ENCODE measurements at places on chromosomes 2 and 18.

DNA sequence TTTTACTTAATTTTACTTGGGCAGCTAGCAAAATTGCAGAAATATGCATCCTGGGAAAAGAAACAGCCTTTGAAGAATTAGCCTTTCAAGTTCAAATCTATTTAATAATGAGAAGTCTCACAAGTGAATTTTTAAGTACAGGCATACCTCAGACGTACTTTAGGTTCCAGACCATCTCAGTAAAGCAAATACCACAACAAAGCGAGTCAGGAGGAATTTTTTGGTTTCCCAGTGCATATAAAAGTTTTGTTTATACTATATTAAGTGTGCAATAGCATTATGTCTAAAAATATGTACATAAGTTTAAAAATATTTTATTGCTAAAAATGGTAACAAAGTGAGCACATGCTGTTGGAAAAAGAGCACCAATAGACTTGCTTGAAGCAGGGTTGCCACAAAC is 50.8 kb upstream of the TWSG1 start:
- no peak for DNase-seq

- no peak for DNase-seq
Observed at GRCh38 chr2:178298785-178299212, 104.5 kb downstream of the OSBPL6 start.

GRCh38 chr2:240604939-240605716 is 18.6 kb downstream of the CAPN10 start:
- no peak for DNase-seq

DNA sequence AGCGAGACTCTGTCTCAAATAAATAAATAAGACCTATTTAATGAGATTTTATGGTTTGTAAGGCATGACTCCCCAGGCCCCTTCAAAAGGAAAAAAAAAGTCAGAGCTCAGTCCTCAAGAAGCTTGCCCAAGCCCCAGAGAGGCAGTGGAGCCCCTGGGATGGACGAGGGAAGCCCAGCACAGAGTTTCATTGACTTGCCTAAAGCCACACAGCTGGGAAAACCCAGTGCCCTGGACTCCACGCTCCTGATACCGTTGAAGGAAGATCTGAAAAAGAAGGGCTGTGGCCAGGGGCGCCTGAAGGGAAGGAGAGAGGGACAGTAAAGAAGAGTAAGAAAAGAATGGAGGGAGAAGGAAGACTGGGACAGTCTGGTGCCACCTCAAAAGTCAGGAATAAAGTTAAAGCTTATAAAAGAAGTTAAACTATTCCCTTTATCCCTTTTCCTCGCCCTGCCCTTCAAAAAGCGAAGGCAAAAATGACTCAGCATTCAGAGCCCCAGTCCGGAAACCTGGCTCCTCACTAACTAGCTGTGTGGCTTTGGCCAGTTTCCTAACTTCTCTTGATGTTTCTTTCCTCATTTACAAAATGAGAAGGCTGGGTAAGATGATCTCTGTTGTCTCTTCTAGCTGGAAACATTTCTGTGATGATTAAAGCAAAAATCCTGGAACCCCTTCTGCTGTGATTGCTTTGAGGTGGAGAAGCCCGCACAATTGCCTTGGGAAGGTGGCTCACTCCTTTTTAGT is 46.7 kb downstream of the LYPD1 start:
- DNase-seq, result no peak

DNA sequence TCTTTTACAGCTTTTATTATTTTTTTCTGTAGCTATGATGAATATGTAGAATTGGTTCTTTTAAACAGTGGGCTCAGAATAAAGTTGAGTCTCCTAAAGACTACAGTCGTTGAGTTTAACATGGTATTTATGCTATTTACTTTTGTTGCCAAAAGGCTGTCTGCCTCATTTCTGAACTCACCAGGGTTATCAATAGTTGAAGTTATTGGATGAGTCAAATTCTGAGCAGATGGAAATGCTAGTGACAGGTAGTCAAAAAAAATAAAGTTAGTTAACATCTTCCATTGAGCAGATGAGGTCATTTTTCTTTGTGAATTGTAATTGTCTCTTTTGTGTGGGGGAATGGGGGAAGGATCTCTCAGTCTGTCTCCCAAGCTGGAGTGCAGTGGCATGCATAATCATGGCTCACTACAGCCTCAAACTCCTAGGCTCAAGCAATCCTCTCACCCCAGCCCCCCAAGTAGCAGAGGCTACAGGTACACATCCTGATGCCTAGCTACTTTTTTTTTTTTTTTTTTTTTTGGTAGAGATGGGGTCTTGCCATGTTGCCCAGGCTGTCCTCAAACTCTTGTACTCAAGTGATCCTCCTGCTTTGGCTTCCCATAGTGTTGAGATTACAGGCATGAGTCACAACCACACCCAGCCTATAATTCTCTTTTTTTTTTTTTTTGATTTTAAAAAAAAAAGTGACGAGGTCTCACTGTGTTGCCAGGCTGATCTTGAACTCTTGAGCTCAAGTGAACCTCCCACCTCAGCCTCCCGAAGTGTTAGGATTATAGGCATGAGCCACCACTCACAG is 8.9 kb downstream of the PAPOLG start:
- DNase-seq, result no peak

DNA sequence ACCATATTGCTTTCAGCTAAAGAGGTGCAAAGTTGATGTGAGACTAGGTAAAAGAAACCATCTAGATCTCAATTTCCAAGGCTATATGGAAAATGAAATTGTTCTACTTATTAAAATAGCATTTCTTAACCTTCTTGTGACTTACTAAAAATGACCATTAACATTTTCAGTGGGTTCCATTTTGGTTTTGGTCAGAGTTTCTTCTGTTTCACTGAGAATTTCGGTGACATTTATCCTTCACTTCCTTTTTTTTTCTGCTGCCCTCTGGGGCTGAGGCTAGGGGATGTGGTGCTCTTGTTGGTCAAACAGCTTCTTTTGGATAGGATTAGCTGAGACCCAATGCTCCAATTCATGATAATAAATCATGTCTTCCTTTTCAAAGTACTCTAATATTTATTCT is 44.3 kb upstream of the REL start:
- DNase-seq, result no peak

GRCh38 chr2:150482667-150483400 is 4.6 kb downstream of the RND3 start:
- no peak for DNase-seq

DNA sequence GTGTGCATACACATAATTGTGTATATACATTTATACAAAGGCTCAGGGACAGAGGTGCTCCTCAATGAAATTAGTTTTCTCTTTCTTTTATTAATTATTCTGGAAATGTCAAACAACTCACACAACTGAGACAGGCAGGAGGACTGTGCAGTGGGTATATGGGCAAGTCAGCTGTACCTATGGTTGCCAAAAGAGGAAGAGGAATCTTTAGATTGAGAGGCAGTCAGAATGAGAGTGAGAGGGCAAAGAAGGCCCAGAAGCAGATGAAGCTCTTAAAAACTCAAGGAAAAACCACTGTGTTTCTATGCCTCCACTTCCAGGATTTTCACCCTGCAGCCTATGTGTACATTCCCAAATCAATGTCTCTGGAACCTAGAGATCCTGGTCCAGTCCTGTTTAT is 79.1 kb downstream of the CACNB4 start:
- DNase-seq, result no peak

GRCh38 chr2:107625982-107626381 is 200.7 kb upstream of the RGPD4 start:
- no peak for DNase-seq

DNA sequence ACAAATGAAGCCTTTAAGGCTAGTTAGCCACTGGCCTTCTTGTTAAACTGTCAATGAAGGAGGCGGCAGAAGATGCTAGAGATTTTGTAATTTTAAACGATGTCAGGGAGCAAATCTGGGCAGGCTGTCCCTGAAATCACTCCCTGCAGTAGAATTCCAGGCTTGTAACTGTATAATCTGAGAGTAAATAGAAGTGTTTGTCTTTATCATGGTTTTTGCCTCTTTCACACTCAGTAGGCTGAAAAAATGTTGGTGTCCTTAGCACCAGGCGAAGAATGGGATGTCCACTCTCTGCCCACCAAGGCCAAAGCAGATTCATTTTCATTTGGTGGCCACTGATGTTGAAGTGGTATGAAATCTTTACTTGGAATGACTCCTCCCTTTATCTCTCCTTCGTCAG is 136.9 kb upstream of the THSD7B start:
- DNase-seq, result no peak

- no peak for DNase-seq
Observed at GRCh38 chr18:46324087-46324955, 220.1 kb downstream of the HAUS1 start.

GRCh38 chr2:136327162-136327852 is 209.4 kb upstream of the CXCR4 start:
- DNase-seq, result no peak

DNA sequence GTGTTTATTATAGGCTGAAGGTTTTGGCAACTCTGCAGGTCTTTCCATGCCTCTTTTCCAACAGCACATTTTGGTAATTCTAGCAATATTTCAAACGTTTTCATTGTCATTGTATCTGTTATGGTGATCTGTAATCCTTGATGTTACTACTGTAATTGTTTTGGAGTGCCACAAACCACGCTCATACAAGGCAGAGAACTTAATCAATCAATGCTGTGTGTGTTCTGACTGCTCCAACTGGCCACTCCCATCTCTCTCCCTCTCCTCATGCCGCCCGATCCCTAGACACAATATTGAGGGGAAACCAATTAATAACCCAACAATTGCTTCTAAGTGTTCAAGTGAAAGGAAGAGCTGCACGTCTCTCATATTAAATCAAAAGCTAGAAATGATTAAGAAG is 32.9 kb downstream of the HDLBP start:
- no peak for DNase-seq

GRCh38 chr18:37160038-37160820 is 331.3 kb downstream of the KIAA1328 start:
- DNase-seq, result no peak

DNA sequence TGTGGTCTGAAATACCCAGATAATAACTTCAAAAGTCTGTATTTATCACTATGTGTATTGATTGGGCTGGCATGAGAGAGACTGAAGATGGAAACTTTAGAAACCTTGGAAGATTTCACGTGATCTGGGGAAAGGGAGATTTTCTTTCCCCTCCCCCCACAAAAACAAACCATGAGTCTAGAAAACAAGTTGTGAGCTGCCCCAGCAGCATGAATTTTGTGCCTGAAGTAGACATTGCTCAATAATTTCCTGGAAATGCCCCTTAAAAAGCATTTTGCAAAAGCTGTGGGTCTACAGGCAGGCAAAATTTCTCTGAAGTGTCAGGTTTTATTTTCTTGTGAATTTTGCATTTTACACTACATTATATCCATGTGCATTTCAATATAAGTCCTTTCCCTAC is 101.8 kb downstream of the ETAA1 start:
- DNase-seq, result no peak

DNA sequence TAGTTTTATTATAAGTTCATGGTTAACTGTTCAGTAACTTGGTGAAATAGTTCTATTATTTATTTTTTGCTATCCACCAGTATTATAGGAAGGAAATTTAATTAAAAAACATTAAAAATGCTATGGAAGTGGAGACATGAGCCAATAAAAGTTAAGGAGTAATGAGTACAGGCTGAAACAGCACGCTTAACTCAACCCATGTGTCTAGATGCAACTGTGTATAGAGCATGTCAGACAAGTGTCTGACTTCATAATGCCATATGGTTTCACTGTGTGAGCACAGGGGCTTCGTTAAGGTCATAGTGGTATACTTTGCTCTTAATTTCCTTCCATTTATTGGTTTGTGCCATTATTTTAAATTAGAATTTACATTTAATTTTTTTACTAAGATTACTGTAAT is 566.8 kb upstream of the NRP2 start:
- no peak for DNase-seq

GRCh38 chr2:176004934-176005333 is 2.9 kb upstream of the LNPK start:
- no peak for DNase-seq

DNA sequence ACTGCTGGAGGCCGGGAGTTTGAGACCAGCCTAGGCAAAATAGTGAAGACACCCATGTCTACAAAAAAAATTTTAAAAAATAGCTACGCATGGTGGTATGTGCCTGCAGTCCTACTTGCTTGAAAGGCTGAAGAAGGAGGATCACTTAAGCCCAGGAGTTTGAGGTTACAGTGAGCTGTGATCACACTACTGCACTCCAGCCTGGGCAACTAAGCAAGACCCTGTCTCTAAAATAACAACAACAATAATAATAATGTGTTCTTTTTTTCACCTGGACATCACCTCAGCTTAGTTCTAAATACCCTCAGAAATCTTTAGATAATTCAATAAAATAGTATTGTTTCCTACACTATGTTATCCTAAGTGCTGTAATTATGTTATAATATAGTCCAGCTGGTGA is 397.1 kb upstream of the ZNF804A start:
- no peak for DNase-seq

DNA sequence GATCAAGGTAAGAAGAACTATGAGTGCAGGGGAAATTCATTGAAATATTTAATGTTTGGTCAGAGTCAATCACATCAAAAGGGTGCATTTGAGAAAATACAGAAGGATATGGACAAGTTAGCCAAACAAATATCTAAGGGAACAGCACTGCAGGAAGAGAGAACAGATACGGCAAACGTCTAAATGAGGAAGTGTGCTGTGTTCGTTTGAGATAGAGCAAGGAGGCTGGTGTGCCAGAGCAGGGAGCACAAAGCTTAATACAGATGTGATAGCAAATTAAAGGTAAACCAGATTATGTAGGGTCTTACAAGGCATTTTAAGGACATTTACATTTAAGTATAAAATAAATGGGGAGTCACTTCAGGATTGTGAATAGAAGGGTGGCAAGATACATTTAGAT is 241.3 kb upstream of the ZNF804A start:
- DNase-seq, result no peak

- no peak for DNase-seq
Observed at GRCh38 chr2:174939046-174939445, 66.1 kb downstream of the CHN1 start.

GRCh38 chr2:69055688-69056470 is 42.9 kb downstream of the ANTXR1 start:
- no peak for DNase-seq

- DNase-seq, result no peak
Observed at GRCh38 chr2:68645523-68645922, 2.1 kb downstream of the PROKR1 start.

DNA sequence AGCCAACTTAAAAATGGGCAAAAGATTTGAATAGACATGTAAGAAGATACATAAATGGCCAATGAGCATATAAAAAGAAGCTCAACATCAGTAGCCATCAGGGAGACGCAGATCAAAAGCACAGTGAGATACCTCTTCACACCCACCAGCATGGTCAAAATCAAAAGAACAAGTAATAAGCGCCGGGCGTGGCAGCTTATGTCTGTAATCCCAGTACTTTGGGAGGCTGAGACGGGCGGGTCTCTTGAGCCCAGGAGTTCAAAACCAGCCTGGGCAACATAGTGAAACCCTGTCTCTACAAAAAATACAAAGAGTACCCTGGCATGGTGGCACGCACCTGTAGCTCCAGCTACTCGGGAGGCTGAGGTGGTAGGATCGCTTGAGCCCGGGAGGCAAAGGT is 4.6 kb upstream of the CIB4 start:
- no peak for DNase-seq

- no peak for DNase-seq
Observed at GRCh38 chr2:18925296-18925695, 335.9 kb upstream of the NT5C1B start.

Measured in NCI-H1105 (cell line).